CD4-positive, alpha-beta T cell treated with Interleukin-4 for 4 hours (primary cell): ENCODE measurements at places on chromosomes 1 and 21.

GRCh38 chr1:55503663-55504305, 288.6 kb upstream of the USP24 start:
- DNase-seq: no peak

- no peak for DNase-seq
Measured at GRCh38 chr1:24108334-24109165, 3.4 kb downstream of the MYOM3 start.

GRCh38 chr1:50827546-50827945, 132.5 kb downstream of the FAF1 start:
- no peak for DNase-seq

DNA sequence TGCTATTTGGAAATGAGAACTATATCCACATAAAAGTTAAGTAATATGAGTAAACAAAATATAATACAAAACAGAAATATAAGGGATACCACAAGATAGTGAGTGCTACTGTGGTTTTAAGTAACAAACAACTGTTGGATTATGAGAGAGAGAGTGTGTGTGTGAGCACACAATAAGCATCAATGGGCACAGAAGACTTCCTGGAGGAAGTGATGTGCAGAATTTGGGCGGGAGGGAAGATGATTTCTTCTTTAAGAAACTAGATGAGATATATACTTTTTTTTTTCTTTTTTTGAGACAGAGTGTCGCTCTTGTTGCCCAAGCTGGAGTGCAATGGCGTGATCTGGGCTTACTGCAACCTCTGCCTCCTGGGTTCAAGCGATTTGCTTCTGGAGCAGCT, 7.9 kb upstream of the IER5 start:
- no peak for DNase-seq

GRCh38 chr1:54424398-54424797, 18.2 kb upstream of the SSBP3 start:
- DNase-seq: no peak

GRCh38 chr1:40224040-40224439, 23.7 kb upstream of the TMCO2 start:
- no peak for DNase-seq

DNA sequence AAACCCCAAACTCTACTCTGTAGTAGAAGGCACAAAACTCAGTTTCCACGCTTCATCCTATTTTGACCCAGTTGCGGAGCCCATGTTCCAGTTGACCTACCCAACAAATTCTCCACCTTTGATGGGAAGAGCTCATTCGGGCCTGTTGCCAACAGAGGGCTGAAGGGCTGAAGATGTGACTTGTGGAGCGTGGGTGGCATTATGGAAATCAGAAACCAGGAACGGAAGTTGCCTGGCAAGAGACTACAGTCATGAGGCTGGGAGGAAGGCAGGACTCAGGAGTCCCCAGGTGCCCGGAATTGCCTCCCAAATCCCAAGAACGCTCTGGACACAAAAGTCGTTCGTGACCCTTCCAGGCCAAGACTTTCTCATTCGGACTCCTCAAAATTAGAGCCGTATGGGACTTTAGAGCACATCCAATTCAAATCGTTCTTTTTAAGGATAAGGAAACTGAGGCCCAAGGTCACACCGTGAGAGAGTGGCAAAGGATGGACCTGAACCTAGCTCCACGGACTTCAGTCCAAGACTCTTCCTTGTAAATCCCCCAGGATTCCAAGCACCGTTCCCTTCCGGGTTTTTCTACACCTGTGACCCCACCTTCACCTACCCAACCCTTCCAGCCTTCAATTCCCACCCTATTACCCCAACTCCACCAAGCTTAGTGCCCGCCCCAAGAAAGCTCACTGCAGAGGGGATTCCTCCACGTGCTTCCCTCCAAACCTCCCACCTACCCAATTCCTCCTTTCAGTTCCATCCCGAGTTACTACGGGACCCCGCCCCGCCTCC, 739 bp downstream of the SMG5 start:
- no peak for DNase-seq

- DNase-seq: peak; percentile 75
Measured at GRCh38 chr1:160101037-160101716, 2.8 kb upstream of the IGSF8 start.

- no peak for DNase-seq
Measured at GRCh38 chr21:45910548-45911221, 70.9 kb upstream of the COL6A1 start.

DNA sequence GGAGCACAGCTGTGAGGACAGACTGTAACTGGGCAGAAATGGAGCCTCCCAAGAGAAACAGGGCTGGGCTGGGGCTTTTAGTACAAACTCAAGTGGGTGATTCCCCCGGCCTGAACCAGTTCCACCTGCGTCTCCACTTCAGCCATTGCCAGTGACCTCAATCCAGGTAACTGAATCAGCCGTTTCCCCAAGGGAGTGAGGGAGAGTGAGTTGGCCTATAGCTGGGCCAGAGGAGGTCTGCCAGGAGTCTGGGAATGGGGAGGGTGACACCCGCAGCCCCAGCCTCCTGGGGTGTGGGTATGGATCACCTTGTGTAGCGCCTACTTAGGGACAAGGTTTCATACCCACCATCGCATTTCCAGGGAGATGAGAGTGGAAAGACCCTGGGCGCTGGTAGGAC, 8.5 kb downstream of the SLC26A9 start:
- DNase-seq: no peak

DNA sequence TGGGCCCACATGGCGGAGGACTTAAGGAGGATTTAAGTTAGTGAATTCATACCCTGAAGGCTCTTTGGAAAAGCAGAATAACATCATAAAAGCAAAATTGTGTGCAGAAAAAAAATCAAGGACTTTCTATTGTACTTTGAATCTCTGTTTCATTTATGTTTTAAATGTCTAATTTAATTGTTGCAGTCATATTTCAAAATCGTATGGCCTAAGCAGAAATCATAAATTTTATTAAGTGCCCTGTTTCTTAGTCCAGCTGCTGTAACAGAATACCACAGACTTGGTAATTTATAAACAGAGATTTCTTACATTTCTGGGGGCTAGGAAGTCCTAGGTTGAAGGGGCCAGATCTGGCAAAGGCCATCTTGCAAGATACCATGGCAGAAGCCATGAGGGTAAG, 555.6 kb downstream of the LTN1 start:
- no peak for DNase-seq

- DNase-seq: no peak
Measured at GRCh38 chr21:31479222-31479621, 135.2 kb upstream of the TIAM1 start.

GRCh38 chr1:62285440-62285839, 33.8 kb downstream of the KANK4 start:
- DNase-seq: no peak

GRCh38 chr1:64834734-64835133, 89.9 kb downstream of the RAVER2 start:
- no peak for DNase-seq

- DNase-seq: no peak
Measured at GRCh38 chr21:30206551-30207251, 9.2 kb downstream of the CLDN8 start.

DNA sequence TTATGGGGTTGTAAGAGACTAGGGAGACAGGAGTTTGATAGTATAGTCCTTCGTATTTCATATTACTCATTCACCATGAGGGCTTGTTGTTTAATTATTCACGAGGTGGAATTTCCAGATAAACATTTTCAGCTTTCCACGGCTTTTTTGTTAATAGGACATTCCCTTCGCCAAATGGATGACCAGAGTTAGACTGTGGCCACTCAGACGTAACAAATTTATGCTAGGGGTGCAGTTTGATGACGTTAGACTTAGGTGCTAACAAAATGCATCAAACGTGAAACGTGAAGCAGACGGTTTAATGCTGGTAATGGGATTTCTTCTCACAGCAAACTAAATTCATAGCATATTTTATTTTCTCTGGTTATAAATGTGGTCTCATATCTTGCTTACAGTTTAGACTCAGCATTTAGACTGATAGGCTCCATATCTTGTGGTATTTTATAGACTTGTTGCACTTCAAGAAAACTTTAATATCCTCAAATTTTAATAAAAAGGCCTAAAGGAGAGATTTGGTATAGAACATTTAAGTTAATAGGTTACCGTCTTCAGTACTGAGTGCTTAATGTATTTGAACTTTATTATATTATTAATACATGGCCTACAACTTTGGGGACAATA, 2.3 kb downstream of the DHX9 start:
- DNase-seq: no peak

- DNase-seq: peak; percentile 54
Measured at GRCh38 chr1:210340841-210341240, 12.1 kb downstream of the HHAT start.

GRCh38 chr1:221497046-221497445, 244.8 kb downstream of the DUSP10 start:
- DNase-seq: no peak

DNA sequence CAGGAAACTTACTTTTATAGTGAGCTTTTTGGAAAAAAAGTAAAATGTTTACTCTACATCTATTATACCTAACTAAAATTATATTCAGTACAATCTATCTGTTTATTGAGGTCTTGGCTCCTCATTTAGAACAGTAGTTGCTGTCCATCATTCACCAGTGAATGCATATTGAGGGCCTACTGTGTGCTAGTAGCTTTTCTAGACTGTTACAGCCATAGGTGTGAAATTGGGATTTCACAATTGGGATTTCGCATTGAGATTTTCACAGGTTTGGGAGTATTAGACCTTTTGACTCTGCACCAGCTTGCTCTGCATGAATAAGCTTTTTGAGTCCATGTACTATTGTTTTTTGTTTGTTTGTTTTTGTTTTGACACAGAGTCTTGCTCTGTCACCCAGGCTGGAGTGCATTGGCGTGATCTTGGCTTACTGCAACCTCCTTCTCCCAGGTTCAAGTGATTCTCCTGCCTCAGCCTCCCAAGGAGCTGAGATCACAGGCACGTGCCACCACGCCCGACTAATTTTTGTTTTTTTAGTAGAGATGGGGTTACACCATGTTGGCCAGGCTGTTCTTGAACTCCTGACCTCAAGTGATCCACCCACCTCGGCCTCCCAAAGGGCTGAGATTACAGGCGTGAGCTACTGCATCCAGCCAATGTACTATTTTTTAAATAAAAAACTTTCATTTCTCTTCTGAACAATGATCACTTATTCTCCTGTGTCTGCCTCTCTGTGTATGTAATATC, 47.2 kb upstream of the ERRFI1 start:
- DNase-seq: no peak

DNA sequence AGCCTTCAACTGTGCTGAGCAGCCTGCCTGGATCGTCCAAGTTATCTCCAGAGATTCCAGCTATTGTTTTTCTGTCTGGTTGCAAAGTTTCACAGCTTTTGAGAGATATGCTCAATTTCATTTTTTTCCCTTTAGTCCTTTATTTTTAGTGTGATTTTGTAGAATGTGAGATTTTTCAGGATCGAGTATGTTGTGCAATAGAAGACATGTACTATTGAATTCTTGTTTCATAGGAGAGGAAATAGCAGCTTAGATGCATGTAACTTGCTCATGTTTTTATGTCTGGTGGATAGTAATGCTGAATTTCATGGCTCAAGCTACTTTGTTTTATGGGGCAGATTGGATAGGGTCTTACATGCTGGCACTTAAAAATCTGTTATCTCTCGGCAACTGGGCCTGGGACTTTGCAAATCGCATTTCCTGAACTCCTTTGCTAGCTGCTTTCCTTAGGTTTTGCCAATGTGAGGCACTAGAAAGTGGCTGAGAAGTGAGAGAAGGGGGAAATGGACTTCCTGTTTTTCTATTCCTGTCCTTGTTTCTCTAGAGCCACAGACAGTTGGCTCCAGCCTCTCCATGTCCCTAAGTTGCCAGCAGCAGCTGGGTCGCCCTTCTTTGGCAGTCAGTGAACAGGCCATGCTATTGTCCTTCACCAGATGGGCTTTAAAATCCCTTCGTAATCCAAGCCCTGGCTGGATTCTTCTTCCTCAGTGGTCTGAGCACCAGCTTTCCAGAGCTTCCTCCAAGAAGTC, 101.4 kb upstream of the PDE4B start:
- no peak for DNase-seq

DNA sequence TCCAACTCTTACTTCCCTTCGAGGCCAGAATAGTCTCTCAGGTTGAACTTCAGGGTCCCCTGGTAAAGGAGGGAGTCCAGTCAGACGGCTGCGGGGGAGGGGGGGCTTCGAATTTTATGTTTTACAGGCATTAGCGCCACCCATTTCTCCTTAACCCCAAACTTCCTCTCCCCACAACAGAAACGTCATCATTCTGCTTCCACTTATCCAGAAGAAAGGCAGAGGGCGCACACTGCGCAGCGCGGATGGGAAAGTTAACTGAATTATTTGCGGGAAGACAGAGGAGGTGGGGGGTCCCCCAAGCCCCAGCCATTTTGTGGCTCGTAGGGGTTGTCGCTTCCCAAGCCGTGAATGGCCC, 529 bp upstream of the PRMT2 start:
- peak; percentile 53 for DNase-seq

GRCh38 chr1:1290238-1290731, 10.0 kb downstream of the SCNN1D start:
- DNase-seq: peak; percentile 57

- no peak for DNase-seq
Measured at GRCh38 chr1:53163291-53163768, 20.9 kb upstream of the SLC1A7 start.

DNA sequence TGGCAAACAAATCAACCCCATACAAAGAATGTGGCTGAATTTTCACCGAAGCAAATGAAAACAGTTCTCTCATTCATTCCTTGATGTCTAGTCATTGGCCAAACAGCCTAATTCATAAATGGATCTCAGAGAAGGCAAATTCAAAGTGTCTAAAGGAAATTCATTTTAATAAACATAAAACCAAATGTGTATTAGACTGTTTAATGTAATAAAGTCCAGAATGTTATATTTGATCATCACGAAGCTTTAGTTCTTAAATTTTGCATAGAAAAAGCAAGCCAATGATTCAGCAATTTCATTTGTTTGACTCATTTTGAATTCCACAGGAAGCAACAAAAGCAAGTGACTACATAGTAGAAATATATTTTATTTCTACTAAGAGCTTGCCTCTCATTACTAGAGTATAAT, 379.2 kb upstream of the ADAMTS5 start:
- DNase-seq: no peak

- DNase-seq: no peak
Measured at GRCh38 chr1:182355723-182356098, 35.9 kb downstream of the GLUL start.

DNA sequence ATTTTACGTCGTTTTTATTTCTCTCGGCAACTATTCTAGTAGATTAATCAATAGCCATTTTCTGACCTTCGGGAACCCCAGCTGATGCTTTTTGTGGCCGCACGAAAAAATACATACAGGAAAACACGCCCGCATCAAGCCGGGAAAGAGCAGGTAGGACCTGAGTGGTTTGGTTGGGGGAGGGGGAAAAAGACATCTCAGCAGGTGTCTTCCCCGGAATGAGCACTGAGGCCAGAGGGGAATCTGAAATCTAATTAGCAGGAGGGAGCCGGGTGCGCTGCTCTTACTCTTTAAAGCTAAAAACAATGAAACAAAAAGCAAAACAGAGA, 618 bp upstream of the FOXD3 start:
- DNase-seq: no peak

DNA sequence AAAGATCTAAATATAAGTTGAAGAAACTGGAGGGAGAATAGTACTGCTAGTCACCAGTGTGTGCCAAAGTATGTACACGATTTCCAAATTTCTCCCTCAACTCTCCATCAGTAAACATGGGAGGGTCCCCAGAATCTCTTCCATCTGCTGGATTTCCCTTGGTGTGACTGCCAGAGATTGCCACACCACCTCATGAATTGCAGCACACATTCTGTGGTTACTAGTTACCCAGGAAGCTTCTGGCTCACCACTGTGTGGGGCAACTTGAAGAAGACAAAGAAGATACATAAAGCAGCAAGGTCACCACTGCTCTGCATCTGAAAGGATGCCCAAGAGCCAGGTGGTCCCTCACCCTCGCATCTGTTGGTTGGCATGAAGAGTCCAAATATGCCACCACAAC, 191.7 kb upstream of the ESRRG start:
- no peak for DNase-seq
